ENCODE measurements at places on chromosomes 4 and X. TPM values are rescaled to one million over a fixed set of nuclear protein-coding genes. Genes with fewer than 3 reads are reported as not detected.

The MAGEA11 gene
- total RNA-seq = not detected

The GASK1B gene
- total RNA-seq = 71.2 TPM

The WAS gene
- total RNA-seq = 9.1 TPM

The RIPPLY1 gene
- not detected for total RNA-seq

The REELD1 gene
- total RNA-seq = 0.16 TPM

The LRCH2 gene
- 5.2 TPM for total RNA-seq

The DMD gene
- 134 TPM for total RNA-seq

GRCh38 chr4:183639291-183639690, 19.7 kb downstream of the RWDD4 start:
- DNase-seq = no peak

DNA sequence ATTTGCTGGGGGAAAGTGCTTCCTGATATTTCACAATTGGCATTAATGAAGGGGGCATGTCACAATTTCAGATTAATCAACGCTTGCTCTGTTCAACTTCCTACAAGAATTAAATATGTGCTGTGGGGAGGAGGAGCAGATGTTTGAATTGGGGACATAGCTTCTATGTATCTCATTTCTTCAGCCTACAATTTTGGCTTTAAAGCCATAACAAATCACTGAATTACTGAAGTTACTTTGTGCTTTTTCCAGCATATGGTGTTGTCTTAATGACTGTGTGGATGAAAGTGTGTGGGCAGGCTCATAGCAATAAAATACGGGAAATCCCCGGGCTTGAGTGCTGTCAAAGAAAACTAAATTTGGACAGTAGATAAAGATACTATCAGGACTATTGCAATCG, 813 bp downstream of the TLR7 start:
- DNase-seq = no peak

GRCh38 chrX:64150775-64151174, 54.7 kb downstream of the AMER1 start:
- DNase-seq = no peak

GRCh38 chrX:126165721-126166461, at the start of gene DCAF12L2:
DCAF12L2 (minus strand) TSS chrX:126166289; CDS start chrX:126165924, 365 bp downstream.
- peak; percentile 21 for DNase-seq

- DNase-seq = no peak
Measured at GRCh38 chr4:40763228-40763716, 13.5 kb downstream of the NSUN7 start.

DNA sequence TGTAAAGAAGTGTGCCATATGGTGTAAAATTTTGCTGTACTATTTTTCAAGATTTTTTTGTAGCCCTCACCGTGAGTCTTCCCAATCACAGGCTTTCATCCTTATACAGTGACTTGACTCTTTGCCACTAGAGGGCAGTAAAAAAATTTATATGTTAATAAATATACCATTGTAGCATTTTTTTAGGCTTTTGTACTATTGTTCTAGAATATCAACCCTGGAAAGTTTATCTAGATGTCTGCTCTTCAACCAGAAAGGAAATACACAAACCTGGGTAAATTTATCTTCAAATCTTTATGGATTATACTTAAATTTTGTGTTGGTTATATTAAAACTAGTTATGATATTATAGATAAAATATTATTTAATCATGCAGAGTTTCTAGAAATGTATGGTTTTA, 235.3 kb downstream of the TENM3 start:
- no peak for DNase-seq

- peak; percentile 40 for DNase-seq
Measured at GRCh38 chr4:504076-504475, 5.1 kb downstream of the PIGG start.

GRCh38 chr4:17066972-17067371, 168.5 kb upstream of the LDB2 start:
- DNase-seq = no peak

- no peak for DNase-seq
Measured at GRCh38 chr4:152265149-152265621, 270.7 kb downstream of the FBXW7 start.

- no peak for DNase-seq
Measured at GRCh38 chrX:71618303-71618721, at the start of gene CXCR3. CXCR3 (minus strand) TSS chrX:71618511; CDS start chrX:71618449, 62 bp downstream.

DNA sequence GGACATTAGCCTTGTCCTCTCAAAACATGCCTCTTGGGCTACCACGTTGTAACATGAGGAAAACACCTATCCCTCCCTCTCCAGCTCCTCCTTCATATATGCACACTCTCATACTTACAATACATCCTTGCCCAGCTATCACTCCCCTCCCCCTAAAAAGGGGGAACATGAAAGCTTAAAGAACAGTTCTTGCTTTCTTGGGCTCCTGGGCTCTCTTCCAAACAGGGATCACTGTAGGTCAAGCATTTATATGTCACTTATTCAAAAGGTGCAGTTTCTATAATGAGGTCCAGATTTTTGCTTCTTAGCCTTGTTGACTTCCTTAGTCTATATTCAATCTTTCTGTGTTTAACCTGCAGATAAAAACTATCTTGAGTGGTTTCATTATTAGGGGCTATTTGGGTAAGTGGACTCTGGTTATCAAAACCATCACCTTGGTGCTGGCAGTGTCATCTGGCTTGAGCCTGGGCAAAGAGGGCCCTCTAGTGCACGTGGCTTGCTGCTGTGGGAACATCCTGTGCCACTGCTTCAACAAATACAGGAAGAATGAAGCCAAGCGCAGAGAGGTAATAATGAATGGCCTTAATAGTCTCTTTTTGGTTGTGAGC, 119.4 kb downstream of the AKAP4 start:
- DNase-seq = peak; percentile 22

DNA sequence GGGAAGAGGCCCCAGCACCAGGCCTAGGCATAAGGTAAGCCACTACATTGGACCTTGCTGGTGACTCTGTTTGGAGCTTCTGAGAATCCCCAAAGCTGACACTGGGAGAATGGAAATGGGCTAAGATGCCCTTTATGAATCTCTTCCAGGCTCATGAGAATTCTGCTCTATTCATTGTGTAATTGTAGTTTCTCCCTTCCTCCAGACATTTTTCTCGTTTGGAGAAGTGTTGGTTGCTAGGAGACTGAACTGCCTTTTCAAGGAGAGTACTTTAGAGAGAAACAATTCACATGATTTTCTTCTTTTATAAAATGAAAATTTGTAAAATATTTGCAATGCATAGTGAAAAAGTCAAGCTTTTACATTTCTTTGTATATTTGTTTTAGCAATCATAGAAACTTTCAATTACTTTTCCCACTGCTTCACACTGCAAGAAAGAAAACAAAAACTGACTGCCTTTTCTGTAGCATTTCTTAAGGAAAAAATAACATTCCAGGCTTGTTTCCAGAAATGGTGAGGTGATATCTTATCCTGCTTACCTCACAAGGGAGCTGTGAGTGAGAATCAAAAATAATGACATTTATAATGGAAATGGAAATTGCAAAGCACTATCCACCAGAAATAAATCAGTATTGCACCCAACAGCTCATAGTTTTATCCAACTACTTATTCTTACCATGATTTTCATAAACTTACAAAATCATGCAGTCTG, 24.9 kb upstream of the DCHS2 start:
- no peak for DNase-seq

DNA sequence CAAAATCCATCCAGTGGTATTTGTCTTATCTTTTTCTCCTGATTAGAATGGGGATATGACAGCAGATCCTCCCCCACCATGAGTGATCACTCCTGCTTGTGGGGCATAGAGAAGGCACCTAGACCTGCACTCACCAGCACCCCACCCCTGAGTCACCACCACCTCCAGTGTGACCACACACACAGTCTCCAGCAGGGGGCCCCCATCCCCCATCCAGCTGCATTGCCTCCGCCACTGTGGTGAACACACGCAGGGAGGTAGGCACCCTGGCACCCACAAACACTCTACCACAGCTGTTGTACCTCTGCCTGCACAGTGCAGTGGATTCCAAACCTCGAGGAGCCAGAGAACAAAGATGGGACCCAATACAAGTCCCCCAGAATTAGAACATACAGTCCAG, 9.0 kb upstream of the MAGEA8 start:
- DNase-seq = no peak

DNA sequence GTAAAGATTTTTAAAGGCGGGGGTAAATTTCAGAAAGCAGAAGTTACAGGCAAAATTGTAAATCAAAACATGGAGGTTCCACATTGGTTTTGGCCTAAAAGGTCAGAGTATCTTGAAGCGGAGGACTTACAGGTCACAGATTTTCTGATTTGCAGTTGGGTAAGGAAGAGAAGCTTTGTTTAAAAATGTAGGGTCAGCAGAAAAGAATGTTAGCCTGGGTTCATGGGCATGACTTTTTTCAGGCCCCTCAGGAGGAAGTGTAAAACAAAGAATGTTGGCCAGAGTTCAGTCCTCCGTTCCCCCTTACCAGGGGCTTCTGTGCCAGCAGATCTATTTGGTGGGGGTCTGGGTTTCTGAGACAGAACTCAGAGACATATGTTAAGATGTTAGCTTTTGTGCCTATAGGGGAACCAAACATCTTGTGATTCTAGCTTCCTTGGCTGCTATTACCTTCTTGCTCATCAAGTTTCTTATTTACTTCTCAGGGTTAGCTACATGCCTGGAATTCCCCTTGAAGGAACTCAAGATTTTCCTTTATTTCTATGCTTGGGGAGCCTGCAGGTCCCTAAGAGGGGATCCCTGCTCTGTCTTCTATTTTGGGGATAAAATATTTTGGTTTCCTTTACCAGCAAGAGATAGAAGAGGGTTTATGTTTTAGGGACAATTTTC, 160.3 kb downstream of the ANK2 start:
- DNase-seq = no peak

DNA sequence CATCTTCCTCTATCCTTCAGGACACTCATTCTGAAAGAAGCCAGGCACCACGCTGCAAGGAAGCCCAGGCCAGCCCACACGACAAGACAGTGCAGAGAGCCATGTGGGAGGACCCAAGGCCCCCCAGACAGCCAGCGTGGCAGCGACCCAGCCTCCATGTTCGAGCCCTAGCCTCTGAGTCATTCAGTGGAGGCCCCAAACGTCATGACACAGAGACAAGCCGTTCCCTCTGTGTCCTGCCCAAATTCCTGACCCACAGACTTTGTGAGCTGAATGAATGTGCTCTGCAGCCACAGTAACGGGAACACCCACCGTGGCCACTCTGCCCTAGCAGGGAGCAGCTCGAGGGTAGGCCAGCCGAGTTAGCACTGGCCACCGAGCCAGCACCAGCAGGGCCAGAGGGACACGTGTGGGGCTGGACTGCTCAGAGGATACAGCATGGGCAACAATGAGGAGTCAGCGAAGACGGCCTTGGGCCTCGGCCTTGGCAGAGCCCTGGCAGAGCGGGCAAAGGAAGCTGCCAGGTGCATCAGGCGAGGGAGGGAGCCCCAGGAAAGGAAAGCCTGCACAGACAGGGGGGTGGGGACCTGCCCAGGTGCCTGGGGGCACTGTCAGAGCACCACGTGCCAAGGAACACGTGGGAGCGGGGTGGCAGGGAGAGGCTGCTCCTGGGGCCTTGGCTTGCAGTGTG, 8.6 kb downstream of the BLOC1S4 start:
- no peak for DNase-seq

DNA sequence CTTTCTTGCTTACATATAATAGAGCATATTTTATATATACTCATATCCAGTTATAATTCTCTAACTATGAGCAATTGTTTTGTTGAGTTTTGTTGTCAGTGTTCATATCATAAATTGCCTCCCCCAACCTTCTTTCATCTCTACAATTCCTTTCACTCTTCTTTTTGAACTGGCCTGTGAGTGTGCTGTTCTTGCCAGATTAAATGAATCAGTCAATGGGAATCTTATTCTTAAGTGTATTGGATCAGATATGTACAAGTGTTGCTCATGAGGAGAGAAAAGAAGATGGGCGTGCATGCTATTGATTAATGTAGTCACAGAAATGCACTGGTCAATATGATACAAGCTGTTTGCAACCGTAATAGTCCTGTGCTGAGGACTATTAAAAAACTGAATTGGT, 728.1 kb upstream of the MAGEB2 start:
- no peak for DNase-seq

DNA sequence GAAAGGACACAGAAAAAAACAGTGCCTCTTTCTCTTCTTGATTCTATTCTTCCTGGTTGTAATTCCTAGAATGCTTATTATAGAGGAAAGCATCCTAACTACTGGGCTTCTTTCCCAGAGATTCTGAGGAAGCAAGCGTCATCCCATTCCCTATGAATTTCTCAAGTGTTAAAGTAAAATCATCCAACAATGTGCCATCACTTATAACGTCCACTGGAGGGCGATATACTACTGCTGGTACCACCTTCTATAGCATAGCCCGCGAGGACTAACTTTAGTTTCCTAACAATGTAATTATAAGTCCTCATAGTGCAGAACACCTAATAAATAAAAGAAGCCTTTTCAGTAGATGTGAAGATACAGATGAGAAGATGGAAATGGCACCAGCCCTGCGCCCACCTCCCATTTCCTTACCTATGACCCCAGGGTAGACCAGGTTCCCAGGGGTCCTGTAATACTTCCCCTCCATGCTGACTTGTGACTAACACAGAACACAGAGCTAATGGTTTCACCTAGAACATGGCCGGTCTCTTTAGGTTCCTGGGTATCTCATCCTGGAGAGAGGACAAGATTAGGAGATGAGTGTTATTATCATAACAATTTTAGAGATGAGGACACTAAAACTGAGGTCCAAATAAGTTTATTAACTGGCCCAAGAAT, 4.2 kb downstream of the CENPVL3 start:
- no peak for DNase-seq

DNA sequence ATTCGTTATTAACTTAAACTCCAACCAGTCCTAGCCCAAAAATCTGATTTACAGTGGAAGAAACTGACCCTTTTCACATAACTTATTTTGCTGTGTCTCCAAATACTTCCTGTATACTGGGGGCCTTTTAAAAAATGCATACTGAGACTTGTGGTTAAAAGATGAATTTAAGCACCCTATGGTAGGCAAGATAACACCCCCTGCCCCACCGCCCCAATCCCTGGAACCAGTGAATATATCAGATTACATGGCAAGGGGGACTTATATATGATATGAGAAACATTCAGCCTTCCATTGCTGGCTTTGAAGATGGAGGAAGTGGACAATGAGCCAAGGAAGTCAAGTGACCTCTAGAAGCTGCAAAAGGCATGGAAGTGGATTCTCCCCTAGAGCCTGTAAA, 3.1 kb upstream of the CLCN3 start:
- DNase-seq = no peak

- DNase-seq = peak; percentile 48
Measured at GRCh38 chr4:148376151-148376550, 66.1 kb downstream of the NR3C2 start.

- no peak for DNase-seq
Measured at GRCh38 chr4:78482281-78482680, 69.3 kb upstream of the ANXA3 start.

DNA sequence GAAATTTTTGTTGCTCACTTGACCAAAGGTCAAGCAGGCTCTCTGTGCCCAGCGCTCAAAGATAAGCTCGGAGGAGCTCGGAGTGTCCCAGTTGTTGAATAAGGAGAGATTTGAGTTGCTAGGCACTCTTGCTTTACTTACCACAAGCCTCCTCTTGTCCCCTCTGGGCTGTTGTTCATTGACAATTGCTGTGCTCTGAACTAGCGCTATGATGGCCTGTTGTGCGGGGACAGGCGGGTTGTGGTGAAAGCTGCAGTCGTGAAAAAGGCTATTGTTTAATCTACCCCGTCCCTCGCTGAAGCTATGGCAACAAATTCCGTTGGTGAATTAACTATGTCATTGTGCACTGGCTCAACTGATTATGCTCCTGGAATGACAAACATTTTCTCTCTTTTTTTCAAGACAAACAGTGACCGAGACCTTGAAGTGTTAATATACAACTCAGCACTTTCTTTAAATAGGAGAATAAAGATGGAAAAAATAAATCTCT, 21.0 kb upstream of the POLA1 start:
- DNase-seq = no peak

Measured in left cardiac atrium (tissue), 4 donors.